ENCODE measurements at places on chromosomes 12 and 14.

DNA sequence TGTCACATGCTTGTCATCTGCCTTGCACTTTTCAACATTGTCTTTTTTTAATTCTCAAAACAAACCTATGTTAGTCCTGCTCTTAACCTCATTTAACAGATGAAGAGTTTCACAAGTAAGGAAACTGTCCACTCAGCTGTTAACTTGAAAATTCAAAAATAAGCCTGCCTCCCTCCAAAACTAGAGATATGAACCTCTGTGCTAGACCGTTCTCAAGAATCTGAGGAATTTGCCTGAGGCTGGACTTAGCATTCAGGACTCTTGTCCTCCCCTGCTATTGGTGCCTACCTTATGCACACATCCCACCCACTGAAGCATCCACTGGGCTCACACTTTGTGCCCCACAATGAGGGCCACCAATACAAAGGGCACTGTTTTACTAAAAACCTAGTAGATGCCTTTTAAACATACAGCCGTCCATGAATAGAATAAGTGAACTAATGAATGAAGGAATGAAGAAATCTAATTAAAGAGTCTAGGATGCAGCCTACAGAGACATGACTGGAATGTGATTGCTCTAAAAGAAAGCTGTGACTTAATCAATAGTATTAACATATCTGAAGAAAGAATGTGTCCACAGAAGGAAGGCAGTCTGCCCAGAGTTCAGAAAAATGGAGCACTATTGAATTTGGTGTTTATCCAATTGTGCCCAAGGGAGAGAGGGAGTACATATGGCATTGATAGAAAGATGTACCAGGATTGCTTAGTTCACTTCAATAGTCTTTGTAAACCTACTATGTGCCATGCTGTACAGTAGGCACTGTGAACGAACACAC, 238.5 kb downstream of the SPTSSA start:
- no peak for DNase-seq

DNA sequence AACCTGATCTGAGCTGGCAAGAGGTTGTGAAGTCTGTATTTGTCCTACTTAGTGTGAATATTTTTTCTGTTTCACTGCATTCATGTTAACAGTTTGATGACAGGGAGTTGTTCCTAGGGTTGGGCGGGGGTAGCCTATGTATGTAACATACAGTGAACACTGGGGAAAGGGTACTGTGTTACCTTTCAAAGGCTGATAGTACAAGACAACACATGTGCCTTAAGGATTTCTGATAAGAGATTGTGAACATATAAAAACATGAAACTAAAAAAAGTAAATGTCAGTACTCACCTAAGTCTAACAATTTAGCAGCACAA, 30.5 kb upstream of the GRIP1 start:
- no peak for DNase-seq

GRCh38 chr12:63098851-63099250, 52.1 kb downstream of the AVPR1A start:
- DNase-seq, result no peak

DNA sequence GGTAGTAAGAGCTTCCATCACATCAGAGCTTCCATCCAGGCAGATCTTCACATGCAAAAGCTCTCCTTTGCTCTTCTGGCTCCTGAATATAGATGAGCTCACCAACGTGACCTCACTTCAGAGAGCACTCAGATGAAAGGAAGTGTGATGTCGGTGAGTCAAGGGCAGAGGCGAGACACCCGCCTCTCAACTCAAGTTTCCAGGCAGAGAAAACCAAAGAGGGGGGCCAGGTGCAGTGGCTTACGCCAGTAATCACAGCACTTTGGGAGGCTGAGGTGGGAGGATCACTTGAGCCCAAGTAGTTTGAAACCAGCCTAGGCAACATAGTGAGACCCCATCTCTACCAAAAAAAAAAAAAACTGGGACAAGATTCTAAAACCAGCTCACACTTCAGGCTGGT, 126.9 kb downstream of the DUSP6 start:
- peak; percentile 29 for DNase-seq

GRCh38 chr12:49979016-49979586, 6.4 kb downstream of the AQP6 start:
- no peak for DNase-seq

DNA sequence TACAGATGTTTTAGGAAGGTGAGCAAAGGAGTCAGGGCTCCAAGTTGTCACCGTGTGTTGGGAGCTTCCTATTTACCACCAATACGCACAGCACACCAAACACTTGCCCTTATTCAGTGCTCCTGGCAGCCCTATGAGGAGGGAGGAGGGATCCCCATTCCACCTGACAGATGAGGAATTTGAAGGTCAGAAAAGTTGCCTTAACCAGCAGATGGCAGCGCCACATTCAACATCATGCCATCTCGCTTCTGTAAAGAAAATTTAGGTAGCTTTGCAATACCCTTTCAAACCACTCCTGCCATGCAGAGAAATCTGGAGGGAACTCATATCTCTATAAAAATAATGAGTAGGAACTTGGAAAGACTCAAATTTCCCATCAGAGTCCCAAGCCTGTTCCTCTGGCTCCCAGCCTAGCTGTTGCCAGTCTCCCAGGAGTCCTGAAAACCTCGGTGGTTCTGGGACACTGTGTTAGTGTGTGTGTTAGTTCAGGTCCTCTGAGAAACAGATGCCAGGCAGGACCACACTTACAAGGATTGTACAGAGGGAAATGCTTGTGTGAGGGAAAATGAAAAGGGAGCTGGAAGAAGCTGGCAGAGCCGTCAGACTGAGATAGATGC, 410.5 kb downstream of the MED13L start:
- no peak for DNase-seq

DNA sequence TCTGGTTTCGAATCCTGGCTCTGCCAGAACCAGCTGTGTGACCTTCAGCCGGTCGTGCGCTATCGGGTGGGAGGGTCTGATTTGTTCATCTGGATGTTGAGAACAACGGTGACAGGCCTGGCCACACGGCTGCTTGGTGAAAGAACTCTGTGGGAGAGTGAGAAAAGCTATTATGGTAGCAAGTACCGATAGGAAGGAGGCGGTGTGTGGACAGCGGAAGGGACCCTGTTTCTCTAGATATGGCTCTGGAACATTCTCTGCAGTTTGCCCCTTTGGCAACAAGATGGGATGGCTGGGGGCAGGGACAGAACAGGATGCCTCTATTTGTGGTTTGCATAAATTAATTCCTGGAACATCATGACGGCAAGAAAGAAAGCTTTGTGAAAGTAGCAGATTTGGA, 347.3 kb downstream of the AACS start:
- no peak for DNase-seq

- DNase-seq, result no peak
These were observed 56.0 kb downstream of the RASSF3 start for GRCh38 chr12:64666054-64666914.

GRCh38 chr14:102630881-102631280, 38.4 kb downstream of the RCOR1 start:
- no peak for DNase-seq

GRCh38 chr12:2682296-2683251, 112.2 kb upstream of the FKBP4 start:
- peak; percentile 19 for DNase-seq

DNA sequence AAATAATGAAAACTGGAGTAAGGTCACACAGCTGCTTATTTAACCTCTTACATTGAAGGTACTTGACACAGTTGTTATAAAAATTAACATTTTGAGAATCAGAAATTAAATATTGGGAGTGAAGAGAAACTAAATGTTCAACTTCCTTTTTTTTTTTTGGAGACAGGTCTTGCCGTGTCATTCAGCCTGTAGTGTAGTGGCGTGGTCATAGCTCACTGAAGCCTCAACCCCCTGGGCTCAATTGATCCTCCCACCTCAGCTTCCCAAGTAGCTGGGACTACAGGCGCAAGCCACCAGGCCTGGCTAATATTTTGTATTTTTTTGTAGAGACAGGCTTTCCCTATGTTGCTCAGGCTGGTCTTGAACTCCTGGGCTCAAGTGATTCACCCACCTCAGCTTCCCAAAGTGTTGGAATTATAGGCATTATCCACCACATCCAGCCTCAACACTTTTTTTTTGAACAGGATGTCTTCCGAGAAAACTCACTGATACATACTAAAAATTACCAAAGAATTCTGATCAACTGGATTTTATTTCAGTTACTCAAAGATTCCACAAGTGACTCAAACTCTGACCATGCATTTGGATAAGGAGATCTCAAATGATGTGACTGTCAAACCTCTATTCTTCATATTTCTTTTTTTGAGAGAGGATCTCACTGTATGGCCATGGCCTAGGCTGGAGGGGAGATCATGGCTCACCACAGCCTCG, 35.4 kb downstream of the SGPP1 start:
- no peak for DNase-seq

- no peak for DNase-seq
These were observed 9.9 kb downstream of the TBK1 start for GRCh38 chr12:64461634-64462414.

DNA sequence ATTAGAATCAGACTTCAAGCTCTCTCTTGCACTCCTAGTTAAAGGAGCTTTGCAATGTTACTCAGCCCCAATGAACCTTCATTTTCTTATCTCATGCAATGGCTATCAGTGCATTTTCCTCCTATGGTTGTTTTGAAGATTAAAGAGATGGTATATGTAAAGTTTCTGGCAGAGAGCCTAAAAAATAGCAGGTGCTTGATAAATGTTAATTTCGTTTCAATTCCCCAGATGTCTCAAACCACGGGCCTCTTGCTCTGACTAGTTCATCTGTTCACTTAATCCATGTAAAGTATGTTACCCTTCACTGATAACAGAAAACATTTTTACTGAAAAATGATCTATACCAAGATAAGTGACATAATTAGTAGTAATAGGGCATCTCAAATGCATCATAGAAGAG, 735.4 kb upstream of the USP15 start:
- no peak for DNase-seq

GRCh38 chr12:6547987-6548386, 7.9 kb downstream of the IFFO1 start:
- no peak for DNase-seq

GRCh38 chr12:120110550-120111501, 5.7 kb downstream of the RAB35 start:
- DNase-seq, result peak; percentile 34

DNA sequence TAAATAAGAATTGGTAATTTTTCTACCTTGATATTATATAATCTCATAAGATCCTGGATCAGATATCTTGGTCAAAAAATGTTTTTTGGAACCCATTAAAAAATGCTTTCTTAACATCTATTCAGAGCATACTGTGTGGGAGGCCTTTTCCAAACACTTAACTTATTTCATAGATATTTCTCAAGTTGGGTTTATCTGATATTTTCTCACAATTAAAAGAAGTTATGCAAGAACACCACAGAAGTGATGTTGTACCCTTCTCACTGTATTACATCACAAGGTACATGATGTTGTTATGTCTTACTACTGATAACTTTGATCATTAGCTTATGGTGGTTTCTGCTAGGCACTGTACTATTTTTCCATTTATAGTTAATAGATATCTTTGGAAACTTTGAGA, 23.4 kb upstream of the PRPF39 start:
- no peak for DNase-seq

- no peak for DNase-seq
These were observed 14.4 kb upstream of the SERPINA10 start for GRCh38 chr14:94307410-94307992.

GRCh38 chr12:52390739-52391617, 5.5 kb upstream of the KRT84 start:
- no peak for DNase-seq

- no peak for DNase-seq
These were observed 201.1 kb downstream of the TMEM117 start for GRCh38 chr12:44036875-44037443.

GRCh38 chr12:116480210-116480810, 78.9 kb upstream of the MAP1LC3B2 start:
- no peak for DNase-seq

DNA sequence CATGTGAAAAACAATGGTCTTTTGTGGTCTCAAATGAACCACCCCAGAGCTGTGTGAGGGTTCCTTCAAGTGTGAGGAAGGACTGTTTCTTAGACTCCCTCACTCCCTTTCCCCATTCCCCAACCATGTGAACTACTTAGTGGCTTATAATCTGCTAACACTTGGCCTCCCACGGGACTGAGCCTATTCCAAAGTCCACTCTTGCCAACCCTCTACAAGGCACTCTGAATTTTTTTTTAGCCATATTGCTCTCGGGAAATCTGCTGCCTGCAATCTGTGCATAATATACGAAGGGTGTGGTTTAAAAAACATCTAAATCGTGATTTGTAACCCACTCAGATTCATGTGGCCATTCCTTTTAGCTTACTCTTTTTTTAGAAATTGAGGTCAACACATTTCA, 2.6 kb downstream of the SVOP start:
- DNase-seq, result no peak

- peak; percentile 48 for DNase-seq
These were observed 32.0 kb upstream of the RIMBP2 start for GRCh38 chr12:130747867-130748740.

- DNase-seq, result peak; percentile 53
These were observed 9.4 kb downstream of the ASPG start for GRCh38 chr14:104094709-104095425.

DNA sequence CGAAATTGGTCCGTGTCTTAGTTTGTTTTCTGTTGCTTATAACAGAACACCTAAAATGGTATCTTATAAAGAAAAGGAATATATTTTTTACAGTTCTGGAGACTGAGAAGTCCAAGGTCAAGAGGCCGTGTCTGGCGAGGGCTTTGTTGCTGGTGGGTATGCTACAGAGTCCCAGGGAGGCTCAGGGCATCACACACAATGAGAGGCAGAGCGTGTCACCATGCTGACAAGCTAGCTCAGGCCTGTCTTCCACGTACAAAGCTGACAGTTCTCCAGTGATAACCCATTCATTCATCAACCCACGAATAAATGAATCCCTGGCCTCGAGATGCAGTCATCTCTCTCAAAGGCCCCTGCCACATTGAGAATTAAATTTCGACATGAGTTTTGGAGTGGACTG, 56.7 kb upstream of the AEBP2 start:
- no peak for DNase-seq

- no peak for DNase-seq
These were observed 51.7 kb downstream of the PPP1R12A start for GRCh38 chr12:79883216-79883615.

- DNase-seq, result no peak
These were observed 4.5 kb upstream of the KRT3 start for GRCh38 chr12:52800259-52800917.

- peak; percentile 72 for DNase-seq
These were observed 3.5 kb upstream of the P2RX7 start for GRCh38 chr12:121128908-121129810.

GRCh38 chr12:2387103-2387834, 334.5 kb downstream of the CACNA1C start:
- no peak for DNase-seq

- DNase-seq, result no peak
These were observed 304.7 kb downstream of the ADGRD1 start for GRCh38 chr12:131258398-131258797.

DNA sequence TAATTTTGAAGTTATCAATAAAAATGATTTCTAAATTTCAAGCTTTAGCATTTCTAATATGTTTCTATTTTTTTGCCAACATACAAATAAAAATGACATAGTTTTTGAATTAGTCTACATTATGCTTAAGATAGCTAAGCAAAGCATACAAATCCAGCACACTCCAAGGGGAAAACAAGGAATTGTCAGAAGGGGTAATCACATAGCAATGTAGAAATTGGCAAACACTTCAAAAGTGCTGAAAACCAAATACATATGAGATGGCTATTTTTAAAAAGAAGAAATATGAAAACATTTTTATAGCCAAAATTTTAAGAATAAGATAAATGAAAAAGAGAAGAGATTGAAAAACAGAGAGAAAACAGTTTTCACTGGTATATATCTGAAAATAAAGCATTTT, 308.0 kb downstream of the SLC6A15 start:
- no peak for DNase-seq
